Stimulated activated CD8-positive, alpha-beta memory T cell treated with anti-CD3 and anti-CD28 coated beads, Interleukin-4, amount 100 ng/mL, for 1 hour (primary cell): ENCODE measurements at places on chromosomes 4 and X.

DNA sequence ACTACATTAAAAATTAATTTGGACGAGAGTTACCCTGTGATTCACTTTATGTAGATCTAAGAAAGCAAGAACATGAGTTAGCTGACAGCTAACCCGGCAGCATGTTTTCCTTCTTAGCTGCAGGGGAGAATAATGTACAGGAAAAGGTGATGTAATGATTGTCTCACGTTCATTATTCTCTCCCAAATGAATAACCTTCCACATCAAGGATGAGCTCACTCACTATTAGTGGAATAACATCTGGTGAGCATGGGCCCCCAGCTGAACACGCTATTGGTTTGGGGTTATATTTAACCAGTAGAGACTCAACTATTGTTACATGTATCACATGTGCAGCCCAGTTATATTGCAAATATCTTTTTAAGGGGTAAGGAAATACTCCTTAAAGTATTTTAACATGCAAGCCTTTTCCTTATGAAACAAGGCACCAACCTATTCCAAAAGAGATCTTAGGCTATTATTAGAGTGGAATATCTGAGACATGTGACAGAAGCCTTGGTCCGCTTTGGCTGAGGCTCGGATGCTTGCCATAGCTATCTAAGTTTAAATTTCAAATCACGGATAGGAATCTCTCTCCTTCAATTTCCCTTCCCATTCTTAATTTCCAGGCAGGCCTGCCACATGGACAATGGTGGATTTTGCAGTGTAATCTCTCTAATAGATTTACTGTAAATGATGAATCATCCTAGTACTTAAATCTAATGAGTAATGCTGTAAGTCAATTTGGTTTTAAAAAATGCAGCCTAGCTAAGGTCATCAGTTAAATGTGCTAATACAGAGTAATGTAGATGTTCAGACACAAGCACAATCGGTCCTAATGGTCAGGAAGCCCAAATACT, 99.0 kb upstream of the OTUD4 start:
- no peak for DNase-seq

DNA sequence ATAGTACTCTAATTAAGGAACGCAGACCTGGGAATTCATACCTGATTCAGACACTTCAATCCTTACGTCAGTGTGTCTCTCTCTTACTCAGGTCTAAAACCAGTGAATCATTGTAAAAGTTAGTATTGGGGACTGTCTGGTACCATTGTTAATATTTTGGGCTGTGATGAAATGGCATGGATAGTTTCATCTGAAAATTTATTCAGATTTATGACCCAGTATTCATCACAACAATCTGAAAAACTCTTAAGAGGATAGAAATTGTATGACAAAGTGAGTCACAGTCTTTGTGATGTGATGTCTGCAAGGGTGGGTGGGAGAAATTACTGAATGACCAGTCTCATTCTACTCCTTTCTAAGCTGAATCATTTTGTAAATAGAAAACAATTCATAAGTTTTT, 10.3 kb downstream of the FGF2 start:
- no peak for DNase-seq

DNA sequence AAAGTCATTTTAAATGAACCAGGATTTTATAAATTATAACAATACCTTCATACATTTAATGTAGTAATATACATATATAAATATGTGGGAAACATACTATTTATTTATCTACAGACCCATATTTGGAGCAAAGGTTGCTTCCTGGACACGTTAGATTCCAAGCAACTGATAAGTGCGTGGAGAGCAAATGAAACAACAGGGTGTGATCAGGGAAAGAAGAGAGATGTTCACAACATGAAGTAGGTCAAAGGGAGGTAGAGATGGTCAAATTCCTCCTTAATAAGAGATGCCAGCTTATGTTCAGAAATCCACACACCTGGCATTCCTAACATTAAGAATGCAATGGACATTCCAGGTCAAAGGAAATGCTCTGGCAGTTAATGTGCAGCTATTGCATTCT, 53.1 kb upstream of the HPGD start:
- DNase-seq = no peak

- DNase-seq = no peak
Measured at GRCh38 chr4:73964862-73965611, 16.8 kb downstream of the PF4 start.

- DNase-seq = no peak
Measured at GRCh38 chr4:123846561-123846960, 450.0 kb downstream of the SPRY1 start.

- DNase-seq = no peak
Measured at GRCh38 chr4:87026800-87027495, 92.1 kb downstream of the AFF1 start.

DNA sequence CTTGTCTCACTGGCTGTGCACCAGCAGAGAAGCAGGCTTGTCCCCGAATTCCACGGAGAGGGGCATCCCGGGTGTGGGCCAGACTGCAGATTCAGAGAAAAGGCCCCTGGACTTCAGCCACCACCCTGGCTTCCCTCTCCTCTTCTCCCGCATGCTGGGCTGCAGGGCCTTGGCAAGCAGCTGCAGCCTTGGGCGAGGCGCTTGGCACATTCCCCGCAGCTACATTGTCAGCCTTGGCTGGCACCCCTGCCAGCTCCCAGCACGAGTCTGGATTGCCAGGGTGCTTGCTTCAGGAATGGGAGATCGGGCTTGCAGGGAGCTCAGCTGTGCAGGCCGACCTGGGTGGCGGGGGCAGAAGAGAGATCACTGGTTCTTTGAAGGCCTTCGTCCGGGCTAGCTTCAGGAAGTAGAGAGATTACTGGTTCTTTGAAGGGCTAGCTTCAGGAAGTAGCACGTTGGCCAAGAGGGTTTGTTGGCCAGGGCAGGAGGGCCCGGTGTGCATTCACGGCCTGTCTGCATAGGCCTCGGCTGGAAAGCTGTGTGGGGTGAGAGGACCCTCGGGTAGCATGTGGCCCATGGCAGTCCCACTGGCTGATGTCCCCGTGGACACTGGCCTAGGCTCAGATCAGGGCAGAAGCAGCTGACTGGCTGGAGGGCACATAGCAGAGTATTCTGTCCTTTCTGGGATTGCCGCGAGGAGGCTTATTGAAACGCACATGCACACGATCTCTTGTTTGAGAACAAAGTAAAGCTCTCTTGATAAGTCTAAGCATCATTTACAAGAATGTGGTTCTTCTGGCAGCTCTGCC, 2.7 kb downstream of the ABCD1 start:
- no peak for DNase-seq

GRCh38 chr4:25161593-25161950, 1.3 kb upstream of the SEPSECS start:
- no peak for DNase-seq

DNA sequence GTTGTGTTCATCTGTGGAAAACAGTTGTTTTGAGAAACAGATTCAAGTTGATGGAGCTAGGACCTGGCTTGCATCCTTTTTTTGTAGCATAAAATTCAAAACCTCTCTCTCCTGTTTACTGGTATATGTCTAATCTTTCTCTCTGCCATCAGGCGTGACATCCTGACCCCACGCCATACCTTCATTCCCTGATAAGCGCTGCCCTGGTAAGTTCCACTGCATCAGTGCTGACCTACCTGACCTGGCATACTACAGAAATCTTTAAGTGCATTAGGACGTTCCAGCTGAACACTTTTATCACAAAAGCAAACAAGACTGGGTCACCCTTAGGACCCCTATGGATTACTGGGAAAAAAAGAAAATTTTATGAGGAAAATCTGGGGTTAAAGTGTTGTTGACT, 230.7 kb downstream of the SHROOM3 start:
- DNase-seq = no peak

DNA sequence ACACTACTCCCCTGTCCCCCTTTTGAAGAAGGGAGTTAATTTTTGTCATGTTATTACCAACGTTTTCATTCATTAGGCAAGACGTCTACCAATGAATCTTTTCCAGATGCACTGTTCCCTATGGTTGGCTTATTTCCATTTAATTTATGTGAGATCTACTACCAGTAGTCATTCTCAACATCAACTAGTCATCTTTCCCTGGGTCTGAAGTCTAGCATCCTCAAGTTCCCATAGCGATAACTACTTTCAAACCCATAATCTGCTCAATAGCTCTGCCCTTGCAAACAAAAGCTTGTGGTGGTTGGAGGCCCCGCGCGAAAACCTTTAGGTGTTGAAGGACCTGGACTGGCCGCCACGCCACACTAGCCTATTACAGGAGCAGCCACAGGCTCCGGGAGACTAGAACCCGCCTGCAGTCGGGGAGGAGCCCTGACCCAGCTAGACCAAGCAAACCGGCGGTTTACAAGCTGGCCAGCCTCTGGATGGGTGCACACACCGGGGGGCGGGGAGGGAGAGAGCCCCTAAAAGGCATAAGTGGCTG, 746 bp downstream of the PPAT start:
- DNase-seq = no peak

DNA sequence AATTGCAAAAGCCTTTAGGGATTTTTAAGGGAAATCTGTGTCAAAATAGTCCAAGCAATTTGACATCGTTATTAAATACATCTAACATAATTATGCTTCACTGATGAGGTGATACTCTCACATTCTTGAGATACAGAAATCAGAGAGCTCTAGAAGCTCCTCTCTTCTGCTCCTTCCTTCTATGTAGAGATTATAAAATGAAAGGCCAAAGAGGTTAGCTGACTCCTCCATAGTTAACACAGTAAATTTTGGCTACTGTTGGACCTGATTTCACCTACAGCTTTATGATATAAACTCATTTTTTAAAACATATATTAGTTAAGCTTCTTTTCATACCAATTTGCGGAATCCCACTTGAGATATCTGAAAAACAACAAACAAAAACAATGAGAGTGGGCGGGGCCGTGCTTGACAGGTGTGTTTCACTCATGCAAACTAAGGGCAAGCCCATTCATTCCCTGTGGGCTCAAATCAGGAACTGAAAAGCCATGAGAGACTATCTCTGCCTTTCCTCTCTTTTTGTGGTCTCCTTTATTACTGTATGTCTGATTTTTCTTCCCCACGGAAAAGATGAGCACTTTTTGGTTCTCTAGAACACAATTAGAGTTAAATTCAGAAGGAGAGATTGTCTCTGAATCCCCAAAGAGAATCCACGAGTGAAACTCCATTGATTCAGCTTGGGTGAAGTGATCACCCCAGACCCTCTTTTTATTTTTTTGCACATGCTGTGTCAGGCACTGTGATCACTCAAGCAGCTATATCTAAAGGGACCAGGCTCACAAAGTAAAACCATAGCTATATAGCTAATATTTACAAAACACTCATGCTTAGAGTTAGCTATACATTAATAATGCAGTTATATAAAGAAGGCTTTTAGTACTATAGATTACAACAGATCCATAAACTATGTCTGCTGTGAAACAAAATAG, 566.3 kb downstream of the IL15 start:
- DNase-seq = no peak

DNA sequence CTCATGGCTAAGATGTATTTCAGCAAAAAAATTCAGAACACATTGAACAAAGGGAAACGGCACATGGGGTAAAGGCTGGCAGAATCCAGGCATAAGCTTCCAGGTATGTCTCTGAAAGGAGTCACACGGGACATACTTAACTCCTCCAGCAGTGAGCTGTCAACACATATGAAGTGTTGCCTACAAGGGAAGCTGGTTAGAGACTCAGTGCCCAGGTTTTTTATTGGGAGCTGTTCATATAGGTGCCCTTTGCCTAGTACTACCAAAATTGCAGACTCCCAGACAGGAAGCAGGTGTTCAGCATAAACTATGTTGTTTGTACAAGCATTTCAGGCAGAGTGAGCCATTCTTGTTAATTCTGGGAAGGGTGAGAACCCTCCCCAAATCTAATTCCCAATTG, 77.4 kb upstream of the PUDP start:
- DNase-seq = no peak

DNA sequence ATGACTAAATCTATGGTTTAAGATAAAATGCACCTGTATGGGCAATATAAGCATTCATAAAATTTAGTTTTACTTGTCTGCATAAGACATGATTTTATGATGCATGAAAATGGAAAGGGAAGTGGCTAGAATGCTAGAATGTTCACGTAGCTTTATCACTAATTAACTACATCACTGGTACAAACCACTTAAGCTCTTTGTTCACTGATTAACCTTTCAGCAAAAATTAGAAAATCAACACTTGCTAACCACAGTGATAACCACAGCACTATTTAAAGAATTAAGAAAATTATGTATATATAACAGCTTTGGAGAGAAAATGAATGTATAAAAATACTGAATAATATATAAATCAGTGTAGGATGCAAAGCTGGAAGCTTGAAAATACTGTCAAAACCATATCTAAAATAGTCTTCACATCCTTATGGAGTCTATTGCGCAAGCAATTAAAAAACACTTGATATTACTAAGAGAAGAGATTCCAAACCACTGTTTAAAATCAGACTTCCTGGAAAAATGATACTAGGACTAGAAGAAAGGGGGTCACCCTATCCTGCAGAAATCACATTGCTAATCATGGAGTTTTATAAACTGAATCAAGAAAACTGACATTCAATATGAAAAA, 51.9 kb downstream of the EFHC2 start:
- no peak for DNase-seq

GRCh38 chr4:119679251-119679650, 50.6 kb upstream of the PDE5A start:
- DNase-seq = no peak

DNA sequence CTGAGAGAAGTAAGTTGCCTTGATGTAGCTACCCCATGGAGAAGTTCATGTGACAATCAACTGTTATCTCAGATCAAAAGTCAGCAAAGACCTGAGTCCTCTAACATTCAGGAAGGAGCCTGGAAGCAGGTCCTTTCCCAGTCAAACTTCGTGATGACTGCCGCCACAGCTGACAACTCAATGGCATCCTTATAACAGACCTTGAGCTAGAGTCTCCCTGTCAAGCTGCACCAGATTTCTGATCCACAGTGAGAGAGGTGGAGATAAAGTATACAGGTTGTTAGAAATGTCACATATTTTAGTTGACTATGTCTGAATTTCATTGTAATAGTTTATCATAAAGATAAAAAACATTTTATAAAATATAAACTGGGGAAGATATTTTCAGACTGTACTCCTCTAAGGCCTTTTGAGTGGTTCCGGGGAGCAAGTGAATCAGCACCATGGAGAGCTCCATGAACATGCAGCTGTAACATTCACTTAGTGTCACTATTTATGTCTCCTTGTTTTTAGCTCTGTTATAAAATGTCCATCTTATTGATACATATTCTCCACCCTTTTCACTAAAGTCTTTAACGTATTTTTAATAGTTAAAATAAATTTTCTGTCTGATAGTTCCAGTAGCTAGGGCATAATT, 1653.5 kb upstream of the AGA start:
- no peak for DNase-seq

DNA sequence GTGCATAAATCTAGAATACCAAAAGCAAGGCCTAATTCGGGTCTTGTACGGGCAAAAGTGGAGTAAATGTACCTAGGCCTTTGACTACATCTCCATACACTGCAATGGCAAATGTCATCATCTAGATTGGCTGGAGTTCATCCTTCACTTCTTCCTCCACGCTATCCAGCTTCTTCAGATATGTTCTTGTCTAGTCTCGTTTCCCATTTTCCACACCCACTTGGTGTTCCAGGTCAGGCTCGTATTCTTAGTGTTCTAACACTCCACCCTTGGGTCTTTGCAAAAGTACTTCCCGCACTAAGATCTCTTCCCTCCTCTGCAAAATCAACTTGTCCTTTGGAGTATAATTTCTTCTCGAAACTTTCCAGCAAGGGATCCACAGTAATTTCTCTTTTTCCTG, 1.4 kb downstream of the COQ2 start:
- no peak for DNase-seq

GRCh38 chr4:165986956-165987698, 114.1 kb downstream of the TLL1 start:
- no peak for DNase-seq

- no peak for DNase-seq
Measured at GRCh38 chrX:152942077-152942442, 44.2 kb downstream of the ZNF185 start.

- no peak for DNase-seq
Measured at GRCh38 chr4:25015012-25015411, 15.7 kb downstream of the LGI2 start.
